ENCODE measurements at places on chromosomes 4 and X. TPM values are rescaled to one million over a fixed set of nuclear protein-coding genes. Genes with fewer than 3 reads are reported as not detected.

SPATA4 gene
- not detected for total RNA-seq

MAGEC3 gene
- not detected for total RNA-seq

MAGEA2 gene
- 0.13 TPM for total RNA-seq

RBM46 gene
- total RNA-seq, result not detected
